ENCODE measurements at places on chromosomes 13 and 19. TPM values are rescaled to one million over a fixed set of nuclear protein-coding genes. Genes with fewer than 3 reads are reported as not detected.

MEIS3 gene
- 61.0 TPM for polyA plus RNA-seq

PNMA8B gene
- 0.63 TPM for polyA plus RNA-seq

CLDND2 gene
- polyA plus RNA-seq = not detected

SYCN gene
- polyA plus RNA-seq = not detected

DHDH gene
- 0.72 TPM for polyA plus RNA-seq

GRCh38 chr19:11252665-11253355 lies 9.5 kb downstream of the DOCK6 start:
- no peak for DNase-seq

- no peak for DNase-seq
Measured at GRCh38 chr19:17522988-17523872, 11.8 kb downstream of the PGLS start.

- no peak for DNase-seq
Measured at GRCh38 chr13:35876601-35877000, 254.6 kb downstream of the DCLK1 start.

DNA sequence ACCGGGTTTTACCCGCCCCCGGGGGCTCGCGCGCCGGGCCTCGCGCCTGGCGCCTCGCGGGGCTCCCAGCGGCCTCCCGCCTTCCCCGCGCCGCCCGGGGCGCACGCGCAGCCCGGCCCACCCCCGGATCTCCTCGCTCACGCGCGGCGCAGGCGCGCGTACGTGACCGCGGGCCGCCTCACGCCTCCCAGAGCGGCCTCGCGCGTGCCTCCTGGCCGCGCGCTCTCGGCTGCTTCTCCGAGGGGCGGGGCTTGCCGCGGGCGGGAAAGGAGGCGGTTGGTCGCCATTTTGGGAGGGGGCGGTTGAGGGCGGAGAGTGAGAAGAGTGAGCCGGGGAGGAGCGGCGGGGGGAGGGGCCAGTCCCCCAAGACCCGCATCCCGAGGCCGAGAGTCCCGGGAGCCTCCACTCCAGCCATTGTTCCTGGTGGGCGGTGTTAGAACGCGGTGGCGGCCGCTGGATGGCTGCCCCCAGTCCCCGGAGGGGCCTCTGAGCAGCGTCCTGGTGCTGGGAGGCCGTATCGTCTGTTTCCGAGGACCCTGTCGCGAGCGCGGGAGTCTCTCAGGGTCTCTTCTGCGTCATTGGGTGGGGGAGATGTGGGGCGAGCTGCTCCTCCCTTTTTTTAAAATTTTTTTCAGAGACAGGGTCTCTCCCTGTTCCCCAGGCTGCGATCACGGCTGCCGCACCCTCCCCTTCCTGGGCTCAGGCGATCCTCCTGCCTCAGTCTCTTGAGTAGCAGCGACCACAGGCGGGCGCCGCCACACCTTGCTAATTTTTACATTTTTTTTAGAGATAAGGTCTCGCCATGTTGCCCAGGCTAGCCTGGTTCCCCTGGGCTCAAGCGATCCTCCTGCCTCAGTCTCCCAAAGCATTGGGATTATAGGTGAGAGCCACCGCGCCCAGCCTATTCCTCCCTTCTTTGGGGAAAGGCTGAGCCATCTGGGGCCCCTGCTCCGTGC lies at the start of gene ZNF541:
Gene ZNF541 (minus strand): TSS at position 78 of the 956 bp plus-strand sequence. CDS start 17,292 bp downstream, outside the sequence.
- DNase-seq = peak; percentile 88

GRCh38 chr13:113443991-113444390 lies 9.3 kb downstream of the ADPRHL1 start:
- no peak for DNase-seq

- peak; percentile 87 for DNase-seq
Measured at GRCh38 chr19:3471954-3472655, 8.2 kb downstream of the SMIM24 start.

DNA sequence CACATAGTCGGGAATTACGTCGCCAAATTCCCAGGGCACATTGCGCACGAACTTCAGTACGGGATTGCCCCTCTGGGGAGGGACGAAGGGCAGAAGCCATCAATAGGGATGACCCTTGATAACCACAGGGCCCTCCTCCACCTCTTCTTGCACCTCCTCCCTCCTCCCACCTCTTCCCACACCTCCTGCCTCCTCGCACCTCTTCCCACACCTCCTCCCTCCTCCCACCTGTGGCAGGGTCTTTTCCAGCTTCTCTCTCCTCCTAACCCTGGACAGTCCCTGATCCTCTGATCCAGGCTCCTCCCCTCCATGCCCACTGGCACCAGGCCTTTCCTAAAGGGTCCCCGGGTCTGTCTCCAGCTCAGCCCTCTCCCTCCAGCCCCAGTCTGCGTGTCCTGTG lies 3.4 kb downstream of the ERCC1 start:
- DNase-seq = no peak

GRCh38 chr13:59686798-59687394 lies 476.8 kb downstream of the DIAPH3 start:
- DNase-seq = peak; percentile 26

- no peak for DNase-seq
Measured at GRCh38 chr19:45791744-45792469, 738 bp downstream of the DMWD start.

- no peak for DNase-seq
Measured at GRCh38 chr19:13790354-13790753, 4.9 kb upstream of the ZSWIM4 start.

- no peak for DNase-seq
Measured at GRCh38 chr13:99289271-99289670, 17.9 kb downstream of the GPR183 start.

DNA sequence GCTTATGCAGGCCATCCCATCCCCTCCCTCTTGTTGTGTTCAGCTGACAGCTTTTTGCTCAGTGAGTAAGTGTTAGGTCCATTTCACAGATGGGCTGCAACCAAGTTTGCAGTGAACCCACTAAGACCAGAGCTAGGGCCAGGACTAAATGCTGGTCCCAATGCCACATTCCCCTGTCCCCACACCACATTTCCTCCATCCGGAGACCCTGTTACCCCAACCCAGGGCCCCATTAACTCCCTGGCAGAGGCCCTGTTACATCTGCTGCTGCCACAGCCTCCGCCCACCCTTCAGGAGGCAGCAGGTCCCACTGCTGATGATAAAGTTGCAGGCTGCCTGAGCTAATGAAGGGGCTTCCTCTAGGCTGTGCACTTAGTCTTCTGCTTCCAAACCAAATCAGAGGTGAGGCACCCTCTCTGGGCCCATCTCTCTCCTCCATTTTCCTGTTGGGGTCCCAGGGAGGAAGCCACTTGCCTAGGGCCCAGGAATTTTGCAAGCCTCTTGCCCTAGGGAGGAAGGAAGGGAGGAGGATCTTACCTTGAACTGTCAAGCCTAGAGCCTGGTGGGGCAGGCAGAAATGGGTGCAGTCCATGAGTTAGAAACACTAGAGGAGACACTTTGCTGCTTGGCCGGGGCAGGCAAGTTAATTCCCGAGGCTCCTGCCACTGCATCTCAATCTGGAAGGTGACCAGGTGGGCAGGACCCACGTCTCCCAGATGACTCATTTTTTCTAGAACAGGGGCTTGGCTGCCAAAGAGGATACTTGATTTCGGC lies 3.4 kb upstream of the USF2 start:
- DNase-seq = no peak
